ENCODE measurements at places on chromosomes 12 and 14.

- DNase-seq: no peak
These were observed 165.2 kb downstream of the VRK1 start for GRCh38 chr14:96962337-96962736.

- no peak for DNase-seq
These were observed 2.7 kb upstream of the BEGAIN start for GRCh38 chr14:100589760-100590469.

GRCh38 chr12:122393817-122394216, 28.7 kb downstream of the CLIP1 start:
- DNase-seq: no peak

DNA sequence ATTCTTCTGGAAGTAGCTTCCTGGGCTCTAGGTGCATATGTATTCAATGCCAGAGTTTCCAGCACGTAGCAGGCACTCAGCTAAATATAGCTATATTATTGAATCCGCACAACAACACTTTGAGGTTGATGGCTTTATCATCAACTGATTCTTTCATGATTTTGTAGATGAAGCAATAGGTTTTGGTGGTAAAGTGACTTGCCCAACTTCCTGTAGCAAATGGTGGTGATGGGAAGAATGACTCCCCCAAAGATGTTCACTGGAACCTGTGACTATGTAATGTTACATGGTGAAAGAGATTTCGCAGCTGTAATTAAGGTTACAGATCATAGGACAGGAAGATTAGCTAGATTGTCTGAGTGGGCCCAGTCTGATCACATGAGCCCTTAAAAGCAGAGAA, 3.2 kb downstream of the TDRD9 start:
- no peak for DNase-seq

DNA sequence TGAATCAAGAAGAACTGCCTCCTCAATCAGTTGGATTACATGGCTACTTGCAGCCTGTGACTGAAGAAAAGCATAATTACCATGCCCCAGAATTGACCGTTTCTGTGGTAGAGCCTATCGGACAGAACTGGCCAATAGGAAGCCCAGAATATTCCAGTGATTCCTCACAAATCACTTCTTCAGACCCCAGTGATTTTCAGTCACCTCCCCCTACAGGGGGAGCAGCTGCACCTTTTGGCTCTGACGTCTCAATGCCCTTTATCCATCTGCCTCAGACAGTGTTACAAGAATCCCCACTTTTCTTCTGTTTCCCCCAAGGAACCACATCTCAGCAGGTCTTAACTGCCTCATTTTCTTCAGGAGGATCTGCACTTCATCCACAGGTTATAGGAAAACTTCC, 80.8 kb downstream of the RAD52 start:
- DNase-seq: no peak

- DNase-seq: no peak
These were observed 153.6 kb upstream of the PLEKHA5 start for GRCh38 chr12:18975933-18976332.

GRCh38 chr12:130104571-130105106, 57.6 kb upstream of the FZD10 start:
- DNase-seq: no peak

GRCh38 chr14:101717663-101718490, 43.6 kb upstream of the PPP2R5C start:
- DNase-seq: no peak

- no peak for DNase-seq
These were observed 585.6 kb upstream of the MIS18BP1 start for GRCh38 chr14:45838597-45838996.

- no peak for DNase-seq
These were observed 19.1 kb downstream of the BCL7A start for GRCh38 chr12:122040579-122041386.

DNA sequence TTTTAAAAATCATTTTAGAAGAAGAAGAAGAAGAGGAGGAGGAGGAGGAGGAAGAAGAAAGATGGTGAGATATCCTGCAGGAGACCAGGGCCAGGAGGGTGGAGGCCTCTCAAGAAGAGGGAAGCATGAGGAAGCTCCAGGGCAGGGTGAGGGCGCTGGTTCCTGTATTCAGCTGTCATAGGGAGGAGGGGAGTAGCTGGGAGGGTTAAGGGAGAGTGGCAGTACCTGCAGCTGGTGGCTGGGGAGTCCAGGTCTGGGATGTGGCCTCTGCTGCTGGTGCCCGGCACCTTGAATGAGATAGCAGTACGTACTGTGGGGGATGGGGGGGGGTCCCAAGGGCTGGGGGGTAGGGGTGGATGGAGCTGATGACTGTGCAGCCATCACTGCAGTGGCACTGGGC, 9.8 kb downstream of the RBP5 start:
- no peak for DNase-seq

- DNase-seq: no peak
These were observed 2.5 kb downstream of the SSPN start for GRCh38 chr12:26197832-26198231.

DNA sequence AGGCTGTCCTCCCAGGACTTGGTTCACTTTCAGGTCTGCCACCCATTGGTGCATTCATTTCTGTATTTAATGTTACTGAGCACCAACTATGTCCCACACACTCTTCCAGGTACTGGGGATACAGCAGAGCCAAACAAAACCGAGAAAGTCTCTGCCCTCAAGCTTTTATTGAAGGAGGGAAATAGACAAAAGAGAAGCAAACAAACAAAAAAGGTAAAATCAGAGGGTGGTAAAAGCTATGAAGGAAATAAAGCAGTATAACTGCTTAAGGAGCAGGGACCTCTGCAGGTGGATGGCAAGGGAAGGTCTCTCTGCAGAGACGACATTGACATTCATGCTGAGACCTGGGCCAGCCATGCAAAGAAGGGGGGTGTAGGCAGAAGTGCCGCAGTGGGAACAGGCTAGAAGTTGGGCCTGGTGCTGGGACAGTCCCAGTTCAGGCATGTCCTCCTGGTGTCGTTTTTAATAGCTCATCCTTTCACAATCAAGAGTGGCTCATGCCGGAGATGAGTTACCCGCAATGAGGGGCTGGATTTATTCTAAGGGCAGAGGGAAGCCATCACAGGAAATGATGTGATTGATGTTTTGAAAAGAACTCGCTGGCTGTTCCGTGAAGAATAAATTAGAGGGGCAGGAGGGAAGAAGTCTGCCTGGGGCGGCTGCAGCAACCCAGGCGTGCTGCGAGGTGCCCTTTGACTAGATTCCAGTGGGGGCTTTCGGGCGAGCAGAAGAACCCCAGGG, 72.8 kb downstream of the IRF2BPL start:
- peak; percentile 53 for DNase-seq

DNA sequence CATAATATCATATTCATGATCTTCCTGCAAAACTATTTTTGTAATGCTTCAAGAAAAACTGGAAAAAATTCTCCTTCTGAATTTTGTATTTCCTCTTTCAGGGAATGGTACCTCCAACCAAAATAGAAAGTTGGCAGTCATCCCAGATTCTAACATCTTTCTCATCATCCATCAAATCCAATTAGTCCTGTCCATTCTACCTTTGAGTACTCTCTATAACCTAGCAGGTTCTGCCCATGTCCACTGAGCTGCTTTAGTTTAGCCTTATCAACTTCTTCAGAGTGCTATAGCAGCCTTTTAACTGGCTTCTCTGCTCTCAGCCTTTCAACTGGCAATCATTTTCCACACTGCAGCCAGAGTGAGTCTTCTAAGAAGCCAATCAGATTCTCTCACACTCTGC, 236.2 kb downstream of the AKAP6 start:
- no peak for DNase-seq

GRCh38 chr14:104119488-104120251, 18.7 kb upstream of the KIF26A start:
- no peak for DNase-seq

DNA sequence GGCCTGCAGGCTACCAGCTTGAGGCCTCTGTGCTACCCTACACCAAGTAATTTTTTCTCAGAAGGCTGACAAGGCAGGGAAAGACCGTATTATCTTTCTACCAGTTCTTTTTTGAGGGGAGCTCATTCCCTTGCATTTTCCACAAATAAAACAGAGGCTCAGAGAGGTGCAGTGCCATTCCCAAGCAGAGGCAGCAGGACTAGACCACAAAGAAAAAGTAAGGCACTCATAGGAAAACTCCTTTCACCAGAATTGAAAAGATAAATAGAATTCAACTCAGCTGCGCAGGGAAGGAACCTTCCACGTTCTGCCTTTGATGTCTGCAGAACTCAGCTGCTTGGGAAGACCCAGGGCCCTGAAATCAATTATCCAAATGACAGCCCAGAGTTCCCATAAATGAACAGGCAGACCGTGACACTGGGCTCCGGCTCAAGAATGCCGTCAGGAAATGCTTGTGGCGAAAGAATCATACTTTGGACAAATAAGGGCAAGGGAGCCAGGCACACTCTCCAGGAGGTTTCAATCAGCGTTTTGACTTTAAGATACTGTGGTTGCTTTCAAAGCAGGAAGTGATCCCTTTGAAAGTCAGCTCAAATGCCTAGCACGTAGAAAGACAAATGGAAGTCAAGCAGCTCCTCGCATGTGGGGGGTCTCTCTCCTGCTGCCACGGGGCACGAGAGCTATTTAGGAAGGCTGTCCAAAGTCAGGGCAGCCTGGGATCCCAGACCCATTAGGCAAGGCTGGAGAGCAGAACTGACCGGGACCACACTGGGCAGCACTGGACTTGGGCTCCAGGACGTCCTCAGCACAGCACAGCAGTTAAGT, 14.0 kb downstream of the KCTD10 start:
- DNase-seq: no peak

GRCh38 chr14:91919814-91920213, 27.7 kb downstream of the FBLN5 start:
- no peak for DNase-seq

GRCh38 chr12:77772676-77773298, 57.9 kb upstream of the NAV3 start:
- no peak for DNase-seq

GRCh38 chr14:70713511-70713916, 71.8 kb downstream of the TTC9 start:
- no peak for DNase-seq

- no peak for DNase-seq
These were observed 1.7 kb downstream of the KLHDC2 start for GRCh38 chr14:49769581-49770211.
